AG04450 (cell line): ENCODE measurements at places on chromosomes 3 and 15. TPM values are rescaled to one million over a fixed set of nuclear protein-coding genes. Genes with fewer than 3 reads are reported as not detected.

The SLC12A8 gene
- 15.3 and 16.0 TPM in 2 replicates for polyA plus RNA-seq

DNA sequence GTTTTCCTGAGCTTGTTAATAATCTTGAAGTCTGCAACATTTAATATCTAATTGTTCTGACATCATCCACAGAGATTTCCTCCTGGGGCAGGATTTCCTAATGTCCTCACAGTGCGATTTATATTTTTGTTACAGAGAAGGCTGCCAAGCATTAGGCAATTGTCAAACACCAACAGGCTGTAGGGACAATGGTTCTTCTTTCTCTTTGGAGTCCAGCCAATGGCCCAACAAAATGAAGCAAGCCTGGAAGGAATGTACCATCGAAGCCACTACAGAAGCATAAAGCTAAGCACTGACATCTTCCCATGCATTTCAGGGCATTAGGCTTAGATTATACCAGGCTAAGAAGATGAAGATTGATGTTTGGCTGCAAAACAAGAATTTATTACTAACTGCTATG is 173.0 kb upstream of the FRMD4B start:
- no peak for DNase-seq

DNA sequence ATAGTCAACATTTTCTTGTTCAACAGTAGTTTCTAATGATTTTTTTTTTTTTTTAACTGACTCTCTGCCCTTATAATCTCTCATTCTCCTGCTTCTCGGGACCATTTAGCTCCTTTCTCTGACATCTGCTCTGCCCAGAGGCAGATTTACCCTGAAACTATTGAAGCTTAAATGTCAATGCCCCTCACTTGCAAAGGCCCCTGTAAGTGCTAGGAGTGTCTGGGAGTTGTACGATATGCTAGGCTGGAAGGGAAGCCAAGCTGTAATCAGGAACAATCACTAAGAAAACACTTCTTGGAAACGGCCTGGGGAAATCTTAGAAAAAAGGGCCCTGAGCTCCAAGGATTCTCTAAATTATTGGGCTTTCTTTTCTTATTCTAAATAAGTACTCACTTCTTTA is 5.8 kb upstream of the PLOD2 start:
- no peak for DNase-seq

GRCh38 chr15:73959012-73959581 is 32.8 kb downstream of the LOXL1 start:
- no peak for DNase-seq

DNA sequence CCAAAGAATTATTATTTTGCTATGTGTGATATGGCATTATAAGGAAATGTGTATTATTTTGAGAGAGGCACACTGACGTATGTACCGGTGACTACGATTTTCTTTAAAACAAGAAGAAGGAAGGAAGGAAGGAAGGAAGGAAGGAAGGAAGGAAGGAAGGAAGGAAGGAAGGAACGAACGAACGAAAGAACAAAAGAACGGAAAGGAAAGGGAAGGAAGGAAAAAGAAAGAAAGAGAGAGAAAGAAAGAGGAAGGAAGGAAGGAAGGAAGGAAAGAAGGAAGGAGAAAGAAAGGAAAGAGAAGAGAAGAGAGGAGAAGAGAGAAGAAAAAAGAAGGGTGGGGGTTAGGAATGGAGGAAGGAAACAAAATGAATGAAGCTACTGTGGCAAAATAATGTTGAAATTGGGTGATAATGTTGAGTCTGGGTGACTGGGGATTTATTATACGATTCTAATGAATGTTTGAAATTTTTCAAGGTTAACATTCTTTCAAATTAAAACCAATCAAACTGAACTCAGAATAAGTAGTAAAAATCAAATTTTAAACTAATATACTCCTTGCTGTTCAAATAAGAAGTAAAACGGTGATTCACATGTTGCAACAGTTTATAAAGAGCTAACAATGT is 70.3 kb downstream of the PHC3 start:
- DNase-seq = no peak

DNA sequence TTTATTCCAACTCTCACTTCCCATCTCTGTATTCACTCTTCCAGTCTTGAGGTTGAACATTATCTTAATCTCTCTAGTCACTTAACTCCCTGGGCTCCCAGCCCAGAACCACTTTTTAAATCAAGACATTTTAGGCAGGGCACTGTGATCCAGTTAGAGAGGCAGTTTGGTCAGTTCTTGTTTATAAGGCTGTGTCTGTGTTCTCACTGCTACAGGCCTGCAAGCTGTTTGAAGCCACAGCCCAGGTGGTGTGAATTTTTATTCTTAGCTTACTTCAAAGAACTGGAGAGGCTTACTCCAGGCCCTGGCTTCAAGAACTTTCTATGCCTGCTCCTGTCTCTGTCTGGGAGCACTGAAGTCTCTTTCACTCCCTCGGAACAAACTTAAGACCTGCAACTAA is 906.1 kb downstream of the CADM2 start:
- DNase-seq = no peak

The CP gene
- 0.10 TPM in 1 of 2 replicates, not detected in the other for polyA plus RNA-seq

GRCh38 chr3:127552038-127552437 is 38.5 kb downstream of the TPRA1 start:
- DNase-seq = no peak

- no peak for DNase-seq
Observed at GRCh38 chr3:188197388-188197847, 43.5 kb downstream of the LPP start.

The KBTBD12 gene
- not detected in 2 replicates for polyA plus RNA-seq

The TIMP4 gene
- polyA plus RNA-seq = 2.9 and 3.6 TPM in 2 replicates

- DNase-seq = no peak
Observed at GRCh38 chr3:109224333-109224732, 87.8 kb downstream of the C3orf85 start.

DNA sequence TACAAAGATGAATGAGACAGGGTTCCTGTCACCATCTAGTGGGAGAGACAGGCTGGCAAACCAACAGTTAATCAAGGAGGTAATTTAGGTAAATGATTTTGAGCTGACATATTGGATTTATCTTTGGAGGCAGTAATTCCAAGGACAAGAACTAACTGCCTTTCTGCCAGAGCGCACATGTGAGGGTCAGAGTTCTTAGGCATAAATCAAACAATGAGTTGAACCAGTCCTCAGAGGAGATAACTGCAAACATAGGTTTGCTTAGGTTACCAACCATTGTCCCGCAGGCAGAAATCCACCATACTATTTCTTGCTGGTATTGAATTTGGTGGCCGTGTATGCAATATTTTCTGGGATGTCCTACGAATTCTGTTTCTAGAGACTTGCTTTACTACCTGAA is 14.2 kb upstream of the PPP1R2 start:
- no peak for DNase-seq

The POU1F1 gene
- polyA plus RNA-seq = not detected in 2 replicates
